ENCODE measurements at places on chromosomes 12 and 14. TPM values are rescaled to one million over a fixed set of nuclear protein-coding genes. Genes with fewer than 3 reads are reported as not detected.

The SOCS4 gene
- 25.4 TPM for total RNA-seq

The CBLN3 gene
- total RNA-seq, result 4.7 TPM

The TULP3 gene
- total RNA-seq, result 25.9 TPM

The GRIP1 gene
- 0.60 TPM for total RNA-seq

The GAPDH gene
- total RNA-seq, result 6,118 TPM

The HOXC5 gene
- not detected for total RNA-seq

The GPR84 gene
- total RNA-seq, result not detected

The SERPINA10 gene
- not detected for total RNA-seq

The SPIC gene
- total RNA-seq, result not detected

The HOXC11 gene
- 1.9 TPM for total RNA-seq

The DYNLL1 gene
- 527 TPM for total RNA-seq

The GPATCH2L gene
- 44.9 TPM for total RNA-seq

The PELI2 gene
- 4.8 TPM for total RNA-seq

The CD163L1 gene
- total RNA-seq, result 8.1 TPM

The ACTR6 gene
- 29.2 TPM for total RNA-seq

The TTC6 gene
- not detected for total RNA-seq

The HOXC13 gene
- not detected for total RNA-seq

The NID2 gene
- total RNA-seq, result 125 TPM

The IFI27 gene
- total RNA-seq, result 0.46 TPM

The LBHD2 gene
- not detected for total RNA-seq

The OTX2 gene
- not detected for total RNA-seq

The TRAFD1 gene
- total RNA-seq, result 23.4 TPM

The TSHR gene
- not detected for total RNA-seq

The ACVR1B gene
- 14.8 TPM for total RNA-seq

The ELK3 gene
- total RNA-seq, result 60.4 TPM

The WSCD2 gene
- total RNA-seq, result not detected

The SCN8A gene
- 16.0 TPM for total RNA-seq

The PA2G4 gene
- total RNA-seq, result 182 TPM

The IFNG-AS1 gene
- total RNA-seq, result not detected

The KRT83 gene
- total RNA-seq, result not detected

The TPPP2 gene
- total RNA-seq, result not detected

The KRT4 gene
- total RNA-seq, result not detected
